Small intestine (tissue), 16 donors: ENCODE measurements at places on chromosomes 7 and 10. TPM values are rescaled to one million over a fixed set of nuclear protein-coding genes. Genes with fewer than 3 reads are reported as not detected.

The MOGAT3 gene
- polyA plus RNA-seq, result 58.9 TPM

The CLDN4 gene
- 226 TPM for polyA plus RNA-seq

GRCh38 chr10:6647811-6648526 lies 67.9 kb upstream of the PRKCQ start:
- DNase-seq, result peak; percentile 49

- no peak for DNase-seq
Measured at GRCh38 chr7:79376299-79377025, 77.0 kb downstream of the MAGI2 start.

DNA sequence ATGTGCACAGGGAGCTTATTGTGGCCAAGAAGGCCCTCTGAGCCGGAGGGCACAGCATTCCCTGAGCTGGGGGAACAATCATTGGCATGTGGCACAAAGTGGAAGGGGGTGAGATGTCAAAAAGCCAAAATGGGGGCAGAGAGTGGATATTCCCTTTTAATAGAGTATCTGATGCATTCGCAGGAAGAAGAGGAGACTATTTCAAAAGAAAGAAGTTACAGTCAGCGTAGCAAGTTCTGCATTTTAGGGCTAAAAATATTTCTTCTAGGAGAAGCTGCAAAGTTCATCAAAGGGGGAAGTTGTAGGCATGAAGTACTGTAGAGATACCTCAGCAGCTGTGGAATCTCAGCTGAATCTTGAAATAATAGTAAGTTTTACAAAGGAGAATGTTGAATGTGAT lies 136.0 kb upstream of the WDR11 start:
- DNase-seq, result no peak
